ENCODE measurements at places on chromosomes 1 and 21.

DNA sequence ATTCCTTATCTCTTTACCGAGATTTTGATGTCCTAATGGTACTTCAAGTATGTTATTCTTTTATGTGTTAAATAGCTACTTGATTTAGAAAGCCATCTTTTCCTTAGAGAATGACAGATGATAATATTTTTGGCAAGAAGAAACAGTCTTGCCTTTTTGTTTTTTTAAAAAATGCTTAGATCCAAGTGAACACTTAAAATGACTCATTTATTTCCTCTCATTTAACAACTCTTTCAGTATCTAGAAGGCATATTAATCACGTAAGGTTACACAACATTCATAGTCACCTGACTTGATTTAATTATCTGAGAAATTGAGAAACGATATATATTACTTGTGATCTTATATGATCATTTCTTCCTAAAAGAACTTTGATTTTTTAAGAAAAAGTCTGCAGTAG is 52.4 kb downstream of the SUCO start:
- DNase-seq: no peak

DNA sequence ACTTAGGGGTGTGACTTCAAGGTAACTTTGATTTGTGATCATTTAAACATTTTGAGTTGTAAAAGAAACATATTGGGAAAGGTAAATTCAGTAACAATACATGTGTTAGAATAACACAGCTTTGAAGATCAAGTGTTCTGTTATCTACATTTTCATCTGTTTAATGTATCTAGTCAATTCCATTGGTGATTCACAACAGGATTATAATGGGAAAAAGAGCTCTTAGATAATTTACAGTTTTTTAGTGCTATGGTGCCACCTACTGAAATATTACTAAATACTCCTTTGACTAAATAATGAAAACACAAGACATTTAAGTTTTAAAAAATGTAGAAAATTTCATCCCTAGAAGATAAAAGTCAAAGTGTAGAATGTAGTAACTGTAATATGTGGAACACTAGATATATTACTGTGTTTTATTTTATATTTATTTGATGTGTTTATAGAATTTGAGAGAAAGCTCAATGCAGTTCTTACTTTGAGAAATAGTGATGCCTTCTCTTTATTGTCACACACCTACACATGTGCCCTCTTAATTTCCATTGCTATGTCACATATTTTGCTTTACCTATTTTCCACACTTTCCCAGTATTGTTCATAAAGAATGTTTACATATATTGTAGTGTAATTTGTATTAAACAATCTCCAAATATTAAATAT is 47.4 kb downstream of the PTPRC start:
- no peak for DNase-seq

DNA sequence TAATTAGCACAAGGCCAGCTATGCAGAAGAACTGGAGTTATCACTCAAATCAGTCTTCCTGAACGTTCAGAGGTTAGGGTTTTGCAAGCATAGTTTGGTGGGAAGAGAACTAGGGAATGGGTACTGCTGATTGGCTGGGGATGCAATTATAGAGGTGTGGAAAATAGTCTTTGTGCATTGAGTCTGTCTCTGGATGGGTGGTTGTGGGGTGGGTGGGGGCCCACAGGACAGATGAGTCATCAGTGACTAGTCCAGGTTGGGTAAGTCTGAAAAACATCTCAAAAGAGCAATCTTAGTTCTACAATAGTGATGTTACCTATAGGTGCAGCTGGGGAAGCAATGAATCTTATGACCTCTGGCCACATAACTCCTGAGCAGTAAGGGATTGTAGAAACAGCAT is 89.7 kb upstream of the HMCN1 start:
- DNase-seq: no peak

- no peak for DNase-seq
Measured at GRCh38 chr1:220137019-220137786, 43.3 kb downstream of the IARS2 start.

DNA sequence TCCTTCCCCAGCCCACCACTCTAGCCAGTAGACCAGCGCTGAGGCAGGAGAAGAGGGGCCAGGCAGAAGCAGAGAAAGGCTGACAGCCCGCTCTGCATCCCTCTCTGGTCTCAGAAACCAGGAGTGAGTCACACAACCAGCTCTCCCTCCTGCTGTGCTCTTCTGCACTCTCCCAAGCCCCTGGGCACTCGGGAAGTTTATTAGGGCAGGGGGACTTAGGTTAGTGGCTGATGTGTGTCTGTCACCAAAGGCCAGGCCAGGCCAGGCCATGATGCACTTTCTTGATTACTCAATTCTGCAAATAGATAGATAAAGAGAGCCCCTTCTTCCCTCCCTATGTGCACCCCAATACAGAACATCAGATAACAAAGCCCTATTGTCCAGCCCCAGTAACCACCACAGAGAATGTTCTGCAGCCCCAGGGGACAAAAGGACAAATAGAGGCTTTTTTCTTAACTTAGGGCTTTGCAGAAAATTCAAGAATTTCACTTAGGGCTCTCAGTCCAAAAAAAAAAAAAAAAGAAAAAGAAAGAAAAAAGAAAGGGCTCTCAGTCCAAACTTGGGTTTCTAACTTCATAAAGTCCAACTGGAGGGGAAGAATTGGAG is 52.9 kb upstream of the CNTN2 start:
- peak; percentile 47 for DNase-seq

DNA sequence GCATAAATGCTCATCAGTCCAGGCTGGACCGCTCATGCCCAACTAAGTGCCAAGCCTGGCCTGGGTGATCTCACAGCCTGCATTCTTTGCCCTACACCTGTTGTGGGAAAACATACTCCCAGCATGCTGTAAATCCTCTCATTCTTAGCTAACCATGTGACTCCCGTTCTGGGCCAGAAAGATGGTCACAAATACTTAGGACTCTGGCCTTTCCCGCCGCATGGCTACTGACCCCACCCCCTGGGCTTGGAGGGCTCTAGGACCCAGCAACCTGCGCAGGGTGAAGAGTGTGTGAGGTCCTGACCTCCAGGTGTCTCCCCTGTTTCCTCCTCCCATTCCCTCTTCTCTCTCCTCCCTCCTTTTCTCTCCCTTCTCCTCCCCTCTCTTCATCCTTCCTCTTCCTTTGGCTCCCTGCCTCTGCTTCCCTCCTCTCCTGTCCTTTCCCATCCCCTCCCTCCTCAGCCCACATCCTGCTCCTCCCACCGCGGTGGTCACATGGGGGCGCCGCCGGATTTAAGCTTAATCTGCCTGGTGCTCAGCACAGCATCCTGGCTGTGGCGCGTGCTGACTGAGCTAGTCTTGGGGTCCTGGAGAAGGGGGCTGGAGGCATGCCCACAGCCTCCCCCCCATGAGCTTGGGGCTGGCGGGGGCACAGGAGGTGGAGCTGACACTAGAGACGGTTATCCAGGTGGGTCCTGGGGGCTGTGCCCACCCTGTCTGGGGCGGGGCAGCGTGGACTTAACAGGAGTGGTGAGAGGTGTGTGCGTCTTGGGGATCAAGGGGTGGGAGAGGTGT is at the start of gene CROCC:
CROCC (plus strand) TSS at position 541 of the 795 bp plus-strand sequence; CDS start at position 629, 88 bp downstream.
- peak; percentile 95 for DNase-seq

- no peak for DNase-seq
Measured at GRCh38 chr1:156262461-156263287, 14.8 kb upstream of the PAQR6 start.

- no peak for DNase-seq
Measured at GRCh38 chr1:92764116-92764515, 20.8 kb downstream of the EVI5 start.

DNA sequence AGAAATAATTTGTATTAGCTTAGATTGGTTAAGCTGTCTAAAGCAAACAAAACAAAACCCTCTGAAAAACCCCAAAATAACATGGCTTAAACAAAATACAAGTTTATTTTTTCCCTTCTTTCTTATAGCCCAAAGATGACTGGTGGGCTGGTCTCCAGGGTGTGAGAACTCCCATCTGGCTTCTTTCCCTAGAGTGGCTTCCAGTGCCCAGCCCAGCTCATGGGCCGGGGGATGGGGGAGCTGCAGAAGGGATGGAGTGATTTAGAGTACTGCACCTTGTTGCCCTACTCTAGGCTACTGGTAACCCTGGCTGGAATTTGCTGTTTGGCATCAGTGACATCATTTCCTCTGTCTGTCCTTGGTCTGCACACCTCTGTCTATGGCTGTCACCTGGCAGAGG is 223.0 kb downstream of the PBX1 start:
- DNase-seq: no peak

DNA sequence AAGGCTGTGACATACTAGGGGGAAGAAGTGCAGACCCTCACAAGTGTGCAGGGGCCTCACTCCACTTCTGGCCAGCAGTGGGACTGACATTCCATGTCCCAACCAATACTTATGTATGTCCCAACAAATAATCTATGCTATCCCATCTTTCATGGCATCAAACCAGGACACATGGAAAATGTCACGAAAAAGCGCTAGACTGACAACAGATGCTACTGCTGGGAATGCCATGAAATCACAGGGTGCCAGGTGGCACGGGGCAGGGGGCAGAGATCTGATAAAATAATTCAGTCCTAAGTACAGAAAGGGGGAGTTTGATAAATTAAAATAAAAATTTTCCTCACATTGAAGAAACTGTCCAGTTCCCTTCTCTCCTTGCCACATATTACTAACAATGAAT is 27.6 kb upstream of the BCAS2 start:
- no peak for DNase-seq

DNA sequence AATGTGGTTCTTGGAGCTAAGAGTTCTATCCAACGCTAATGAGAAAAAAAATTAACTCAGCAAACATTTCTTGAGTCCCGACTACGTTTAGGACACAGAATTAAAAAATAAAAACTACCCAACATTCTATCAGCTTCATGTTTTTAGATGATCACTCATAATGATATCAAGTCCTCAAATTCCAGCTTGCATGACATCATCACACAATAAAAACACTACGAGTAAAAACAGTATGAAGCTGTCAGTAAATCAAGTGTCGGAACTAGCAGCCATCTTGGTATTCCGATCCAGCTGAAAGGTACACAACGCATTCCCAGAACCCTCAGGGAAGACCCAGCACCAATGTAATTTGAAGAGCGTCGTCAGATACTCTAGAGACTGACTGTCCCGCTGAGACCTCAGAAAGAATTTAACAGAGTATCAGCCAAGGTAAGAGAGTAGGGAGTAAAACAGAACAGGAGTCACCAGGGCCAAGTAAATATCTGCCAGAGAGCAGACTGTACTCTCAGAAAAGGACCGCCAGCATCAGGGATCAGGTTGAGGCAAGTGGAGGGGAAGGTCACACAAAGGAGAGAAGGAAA is 57.0 kb downstream of the NRIP1 start:
- DNase-seq: no peak

GRCh38 chr21:46125846-46126301 is 28.0 kb downstream of the COL6A2 start:
- DNase-seq: peak; percentile 20

- no peak for DNase-seq
Measured at GRCh38 chr1:196366817-196367495, 241.3 kb downstream of the KCNT2 start.

DNA sequence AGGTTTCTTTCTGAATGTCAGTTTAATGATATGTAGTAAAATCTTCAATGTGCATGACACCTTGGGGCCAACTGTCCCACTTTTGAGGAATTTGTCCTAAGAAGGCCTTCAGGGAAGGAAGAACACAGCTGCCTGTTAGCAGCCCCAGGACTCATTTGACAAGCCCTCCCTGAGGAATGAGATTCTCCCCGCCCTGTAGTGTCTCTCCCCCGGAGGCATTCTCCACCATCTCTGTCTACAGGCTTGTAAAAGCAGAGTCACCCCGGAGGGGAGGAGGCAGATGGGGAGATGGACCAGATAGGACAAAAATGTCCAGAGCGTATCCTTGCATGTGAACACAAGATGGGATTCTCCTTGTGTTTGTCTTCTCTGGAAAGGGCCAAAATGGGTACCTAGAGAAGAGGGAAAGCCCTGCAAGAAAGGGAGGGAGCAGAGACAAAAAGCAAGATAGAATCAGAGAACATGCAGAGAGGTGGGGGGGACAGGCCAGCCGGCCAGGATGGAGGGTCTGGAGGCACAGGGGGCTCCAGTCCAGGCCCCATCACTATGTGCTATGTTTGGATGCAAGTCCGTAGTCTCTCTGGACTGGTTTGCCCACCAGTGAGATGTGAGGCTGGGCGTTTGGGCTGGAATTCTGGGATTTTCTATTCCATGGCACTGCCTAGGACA is 12.0 kb upstream of the WNT3A start:
- no peak for DNase-seq

DNA sequence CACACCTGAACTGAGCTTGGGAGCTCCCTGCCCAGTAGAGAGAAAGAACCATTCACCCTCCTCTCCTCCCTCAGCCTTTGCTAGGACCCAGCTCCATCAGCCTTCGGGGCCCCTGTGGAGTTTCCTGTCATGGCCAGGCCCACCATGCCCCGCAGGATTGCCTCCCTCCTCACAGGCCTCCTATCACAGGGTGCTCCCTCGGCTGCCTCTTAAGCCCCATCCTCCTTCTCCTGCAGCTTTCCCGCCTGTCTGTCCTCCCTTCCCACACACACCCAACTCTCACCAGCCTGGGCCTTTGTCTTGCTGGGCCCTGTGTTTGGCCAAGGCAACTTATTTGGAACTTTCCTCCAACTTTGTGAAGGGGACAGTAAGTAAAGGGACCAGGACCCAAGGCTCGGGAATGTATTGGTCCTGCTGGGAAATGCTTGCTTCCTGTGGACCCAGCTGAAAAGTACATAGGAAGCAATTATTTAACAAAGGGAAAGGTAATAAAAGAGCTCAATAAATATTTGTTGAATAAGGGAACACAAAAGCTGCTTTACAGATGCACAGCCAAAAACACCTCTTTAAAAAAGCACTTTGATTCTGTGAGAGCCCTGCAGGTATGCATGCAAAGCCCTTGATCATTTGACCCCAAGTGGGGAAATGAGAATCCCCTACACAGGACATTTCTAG is 31.6 kb upstream of the TENT5C start:
- DNase-seq: peak; percentile 33

- DNase-seq: peak; percentile 63
Measured at GRCh38 chr1:181216591-181216994, 128.1 kb downstream of the IER5 start.

GRCh38 chr1:24198766-24199165 is 11.7 kb upstream of the IFNLR1 start:
- no peak for DNase-seq

DNA sequence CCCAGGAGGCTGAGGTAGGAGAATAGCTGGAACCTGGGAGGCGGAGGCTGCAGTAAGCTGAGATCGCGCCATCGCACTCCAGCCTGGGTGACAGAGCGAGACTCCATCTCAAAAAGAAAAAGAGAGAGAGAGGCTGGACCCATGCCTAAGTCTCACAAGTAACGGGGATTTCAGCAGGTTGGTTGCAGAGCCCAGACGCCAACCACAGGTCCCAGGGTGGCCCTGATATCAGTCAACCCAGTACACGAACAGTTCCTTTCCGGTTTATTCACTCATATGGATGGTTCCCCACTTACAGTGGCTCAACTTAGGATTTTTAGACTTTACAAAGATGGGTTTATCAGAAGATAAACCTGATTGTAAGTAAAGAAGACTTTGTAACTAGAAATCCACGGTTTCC is 40.9 kb downstream of the CLSTN1 start:
- DNase-seq: no peak

Data from H9 (cell line).